A549 treated with CORT108297 at 1 μM for 4 hours (cell line): ENCODE measurements at places on chromosomes 13 and 19. TPM values are rescaled to one million over a fixed set of nuclear protein-coding genes. Genes with fewer than 3 reads are reported as not detected.

The SERP2 gene
- not detected in 5 replicates for total RNA-seq

The PSG2 gene
- total RNA-seq = 0.05 TPM in 1 of 5 replicates, not detected in the others

The CILP2 gene
- total RNA-seq = 0.13 to 0.45 TPM (median 0.22 TPM) in 5 replicates

The BEST2 gene
- 0.24 to 0.35 TPM (median 0.28 TPM) in 4 of 5 replicates, not detected in the other for total RNA-seq

The ZNF738 gene
- 0.65 to 1.3 TPM (median 0.96 TPM) in 5 replicates for total RNA-seq

The ZNF780B gene
- total RNA-seq = 6.1 to 8.4 TPM (median 6.4 TPM) in 5 replicates

The CAPN12 gene
- total RNA-seq = 5.0 to 6.7 TPM (median 6.2 TPM) in 5 replicates

The GPR42 gene
- total RNA-seq = not detected in 5 replicates

The LILRA6 gene
- 0.06 TPM in 1 of 5 replicates, not detected in the others for total RNA-seq

The MYO1F gene
- total RNA-seq = 0.14 to 0.49 TPM (median 0.28 TPM) in 5 replicates

The LILRB1 gene
- total RNA-seq = 0.08 TPM in 1 of 5 replicates, not detected in the others

The PROZ gene
- total RNA-seq = not detected in 5 replicates

The SGCG gene
- total RNA-seq = not detected in 5 replicates

The CEACAM3 gene
- not detected in 5 replicates for total RNA-seq

The LRRC63 gene
- total RNA-seq = 0.05 to 0.13 TPM in 2 of 5 replicates, not detected in the others

The SERPINE3 gene
- not detected in 5 replicates for total RNA-seq

The PLK5 gene
- total RNA-seq = 0.05 TPM in 1 of 5 replicates, not detected in the others

The TMPRSS9 gene
- total RNA-seq = 0.03 to 0.19 TPM (median 0.08 TPM) in 3 of 5 replicates, not detected in the others

The DLL3 gene
- 6.8 to 11.9 TPM (median 11.2 TPM) in 5 replicates for total RNA-seq

The FAM83E gene
- total RNA-seq = 0.07 to 0.35 TPM (median 0.25 TPM) in 4 of 5 replicates, not detected in the other

The OR7A5 gene
- total RNA-seq = not detected in 5 replicates

The ZNF154 gene
- total RNA-seq = not detected in 5 replicates

The ZNF83 gene
- total RNA-seq = 0.06 to 0.18 TPM (median 0.16 TPM) in 5 replicates

The GRIN2D gene
- 6.3 to 11.3 TPM (median 10.6 TPM) in 5 replicates for total RNA-seq

The FCAR gene
- total RNA-seq = not detected in 5 replicates

The HIPK4 gene
- 0.17 to 0.29 TPM (median 0.27 TPM) in 5 replicates for total RNA-seq
